Cerebellar nuclear complex (tissue), 1 donor: ENCODE measurements at places on chromosomes 1 and 21.

DNA sequence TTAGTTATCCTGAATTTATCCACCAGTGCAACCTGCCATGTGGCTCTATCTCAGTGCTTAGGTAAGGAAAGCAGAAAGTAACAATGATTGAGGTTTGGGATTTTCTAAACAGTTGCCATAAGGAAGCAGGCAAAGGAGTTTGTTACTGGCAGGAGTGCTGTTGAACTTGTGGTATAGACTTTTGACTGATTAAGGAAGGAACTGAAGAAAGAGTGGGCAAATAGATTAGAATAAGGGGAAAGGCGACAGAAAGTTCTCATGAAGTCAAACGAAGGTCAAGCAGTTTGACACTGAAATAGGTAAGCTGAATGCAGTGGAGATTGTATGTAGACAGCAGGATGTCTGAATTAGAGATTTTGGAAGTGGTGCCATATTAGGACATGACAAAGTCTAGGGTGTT lies 24.2 kb upstream of the CR2 start:
- DNase-seq = no peak

DNA sequence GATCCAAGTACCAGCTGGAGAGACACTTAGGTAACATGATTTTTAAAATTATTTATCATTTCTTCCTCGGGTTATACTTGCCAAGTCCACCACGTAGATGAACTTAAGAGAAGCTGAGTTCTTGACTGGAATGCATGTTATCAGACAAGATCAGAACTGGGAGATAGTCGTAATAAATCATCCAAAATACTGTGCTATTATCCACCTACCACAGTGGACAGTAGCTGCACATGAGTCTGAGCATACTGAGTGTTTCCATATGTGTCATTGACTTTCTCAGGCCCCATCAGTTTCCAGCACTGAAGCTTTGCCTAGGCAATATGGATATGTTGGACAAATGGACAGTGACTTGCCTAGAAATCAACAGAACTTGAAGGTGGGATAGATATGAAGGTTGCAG lies 77.9 kb upstream of the RRP15 start:
- no peak for DNase-seq

DNA sequence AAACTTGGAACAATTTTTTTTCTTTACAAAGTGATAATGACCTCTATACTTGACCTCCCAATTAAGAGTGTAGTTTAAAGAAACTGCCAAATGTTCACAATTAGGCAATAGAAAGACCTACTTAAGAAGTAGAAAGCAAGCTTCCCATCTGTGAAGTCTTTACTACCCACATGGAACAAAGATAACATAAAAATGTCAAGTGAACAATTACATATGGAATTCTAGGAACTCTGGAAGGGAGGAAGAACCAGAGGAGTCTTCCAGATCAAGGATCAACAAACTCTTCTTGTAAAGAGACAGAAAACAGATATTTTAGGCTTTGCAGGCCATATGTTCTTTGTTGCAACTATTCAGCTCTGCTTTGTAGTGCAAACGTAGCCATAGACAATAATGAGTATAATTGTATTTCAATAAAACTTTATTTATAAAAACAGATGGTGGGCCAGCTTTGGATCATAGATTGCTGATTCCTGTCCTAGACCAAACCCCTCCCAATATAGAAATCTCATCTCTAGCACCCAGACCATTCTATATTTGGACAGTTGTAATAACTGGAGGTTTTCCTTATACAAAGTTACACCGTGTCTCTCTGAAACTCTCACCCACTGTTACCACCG lies 68.4 kb upstream of the MAGI3 start:
- no peak for DNase-seq

DNA sequence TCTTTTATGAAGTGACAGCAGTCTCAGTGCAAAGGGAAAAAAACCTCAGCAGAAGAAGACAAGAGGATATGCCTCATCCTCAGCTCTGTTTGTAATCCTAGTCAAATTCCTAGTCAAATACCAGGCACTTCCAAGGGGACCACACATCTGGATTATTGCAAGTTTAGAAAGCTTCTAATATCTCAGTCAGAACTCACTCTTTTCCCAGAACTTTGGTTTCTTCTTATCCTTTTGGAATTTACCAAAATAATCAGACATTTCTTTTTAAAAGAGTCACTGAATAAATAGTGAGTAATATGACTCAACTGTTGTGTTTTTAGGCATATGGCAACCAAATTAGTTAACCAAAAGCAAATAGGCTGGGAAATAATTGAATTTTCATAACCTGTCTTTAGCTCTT lies 47.8 kb downstream of the PRRX1 start:
- DNase-seq = no peak

DNA sequence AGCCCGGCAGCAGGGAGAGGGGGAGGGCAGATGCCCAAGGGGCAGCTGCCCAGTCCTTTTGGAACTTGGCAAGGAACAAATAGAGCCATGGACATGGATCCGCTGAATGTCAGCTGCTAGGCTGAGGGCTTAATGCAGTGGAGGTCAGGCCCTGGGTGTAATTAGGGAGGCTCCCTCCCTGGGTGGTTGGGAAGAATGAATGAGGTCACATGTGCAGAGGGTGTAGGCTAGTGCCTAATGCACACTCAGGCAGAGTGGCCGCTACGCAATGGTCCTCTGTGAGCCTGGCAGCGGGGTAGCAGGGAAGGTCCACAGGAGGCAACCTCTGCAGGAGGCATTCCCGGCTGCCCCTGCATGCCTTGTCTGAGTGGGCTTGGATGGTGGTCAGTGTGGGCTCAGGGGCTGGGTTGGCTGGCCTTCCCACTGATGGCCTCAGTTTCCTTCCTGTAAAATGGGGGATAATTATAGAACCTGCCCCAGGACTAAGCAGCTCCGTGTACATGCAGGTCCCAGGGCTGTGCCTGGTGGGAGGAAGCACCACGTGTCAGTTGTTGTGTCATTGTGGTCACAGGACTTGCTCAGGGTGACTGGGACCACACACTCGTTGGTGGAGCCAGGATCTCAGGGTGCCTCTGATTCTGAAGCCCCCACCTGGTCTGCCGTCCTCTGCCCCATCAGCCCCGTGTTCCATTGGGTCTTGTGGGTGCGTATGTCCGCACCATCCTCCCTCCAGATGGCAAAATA lies 81.6 kb upstream of the ACTL8 start:
- no peak for DNase-seq

- DNase-seq = no peak
Observed at GRCh38 chr1:23809751-23810171, 9.2 kb upstream of the GALE start.

DNA sequence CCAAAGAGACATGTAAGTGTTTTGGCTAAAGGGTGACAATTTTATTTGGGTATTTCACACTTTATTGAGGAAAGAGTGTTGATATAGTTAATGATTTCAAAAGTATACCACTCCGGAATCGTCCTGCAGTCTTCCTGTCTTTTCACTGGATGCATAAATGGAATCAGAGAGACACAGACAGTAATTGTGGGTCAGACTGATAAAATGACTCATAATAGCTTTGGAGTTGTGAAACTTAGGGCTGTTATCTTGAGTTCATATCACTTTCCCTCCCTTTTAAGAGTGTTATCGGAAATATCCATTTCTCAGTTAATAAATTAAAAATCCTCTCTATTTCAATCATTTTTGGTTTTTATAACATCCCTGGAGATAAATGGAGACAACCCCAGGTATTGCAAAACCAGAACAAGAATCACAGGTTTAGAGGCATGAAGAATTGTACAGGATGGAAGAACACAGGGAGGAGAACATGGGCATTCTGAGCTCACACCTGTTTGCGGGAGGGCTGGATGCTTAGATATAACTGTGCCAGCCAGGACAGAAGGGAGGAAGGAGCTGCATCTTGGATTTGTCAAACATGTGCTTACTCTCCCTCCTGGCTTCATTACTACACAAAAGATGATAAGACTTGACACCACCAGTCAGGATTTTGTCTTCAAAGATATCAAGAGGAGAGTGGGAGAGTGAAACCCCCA lies 185.4 kb downstream of the LMO4 start:
- no peak for DNase-seq

DNA sequence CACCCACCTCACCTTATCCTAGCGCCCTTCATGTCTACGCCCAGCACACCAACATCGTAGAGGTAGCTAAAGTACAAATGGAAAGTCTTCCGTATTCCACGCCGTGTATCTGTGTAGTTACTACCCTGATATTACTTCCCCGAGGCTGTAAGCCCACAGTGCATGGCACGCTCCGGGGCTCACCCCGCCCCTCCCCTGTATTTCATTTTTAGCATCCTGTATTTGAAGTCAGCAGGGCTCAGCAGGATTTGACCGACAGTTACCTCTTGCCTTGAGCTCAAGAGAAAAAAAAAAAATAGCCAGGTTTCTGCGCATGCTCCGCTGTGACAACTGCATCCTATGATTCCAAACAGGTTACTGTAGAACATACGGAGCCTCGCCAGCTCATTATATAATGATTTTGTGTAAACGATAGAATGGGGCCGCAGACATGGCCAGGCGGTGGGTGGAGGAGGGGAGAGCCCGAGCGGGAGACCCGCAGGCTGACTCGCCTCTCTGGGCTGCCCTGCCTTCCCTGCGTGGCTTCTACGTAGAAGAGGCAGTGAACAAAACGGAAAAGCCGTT lies 1.3 kb downstream of the ABCG1 start:
- DNase-seq = peak; percentile 84

DNA sequence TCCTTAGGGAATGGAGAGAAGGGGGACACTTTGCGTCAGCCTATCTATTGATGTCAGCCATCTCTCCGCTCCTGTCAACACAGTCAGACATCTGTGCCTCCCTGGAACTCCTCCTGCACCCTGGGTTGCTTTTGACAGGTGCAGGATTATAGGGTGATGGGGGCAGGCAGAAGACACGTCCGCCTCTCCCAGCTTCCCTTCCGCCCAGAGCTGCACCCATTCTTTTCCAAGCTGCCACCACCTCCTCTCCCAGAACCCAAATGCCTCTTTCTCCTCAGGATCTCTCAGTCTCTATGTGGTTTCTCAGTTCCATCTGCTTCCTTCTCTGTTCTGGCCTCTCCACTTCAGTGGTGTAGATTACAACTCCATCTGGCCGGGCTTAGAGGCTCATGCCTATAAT lies 17.1 kb upstream of the KIF1B start:
- no peak for DNase-seq

- DNase-seq = no peak
Observed at GRCh38 chr21:19045876-19046275, 642.3 kb upstream of the TMPRSS15 start.

GRCh38 chr1:56200442-56200841 lies 378.9 kb downstream of the PLPP3 start:
- DNase-seq = no peak

DNA sequence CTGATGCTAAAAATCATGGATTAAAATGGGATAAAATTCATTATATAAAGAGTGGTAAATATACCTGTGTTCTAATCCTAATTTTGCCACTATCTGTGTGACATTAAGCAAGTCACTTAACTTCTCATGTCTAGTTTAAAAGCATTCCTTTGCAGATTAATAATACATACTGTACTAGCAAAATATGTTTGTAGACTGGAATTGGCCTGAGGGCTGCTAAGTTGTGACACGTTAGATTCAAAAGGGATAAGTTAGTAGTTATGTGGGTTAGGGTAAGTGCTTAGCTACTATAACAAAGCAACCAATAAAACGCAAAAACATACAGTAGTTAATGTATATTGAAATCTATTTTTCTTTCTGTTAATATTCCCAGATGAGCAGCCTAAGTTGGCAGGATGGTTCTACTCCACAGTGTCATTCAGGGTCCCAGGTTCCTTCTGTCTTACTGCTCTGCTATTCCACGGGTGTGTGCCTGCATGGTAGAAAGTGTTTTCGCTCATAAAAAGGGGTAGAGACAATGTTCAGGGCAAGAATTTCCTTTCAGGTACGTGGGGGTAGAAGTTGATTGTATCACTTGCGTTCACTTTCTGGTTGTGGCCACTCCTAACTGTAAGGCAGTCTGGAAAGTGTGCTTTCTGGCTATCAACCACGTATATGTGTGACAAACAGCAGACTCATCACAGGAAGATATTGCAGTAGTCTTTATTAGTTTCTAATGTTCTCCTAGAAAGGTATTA lies 239.8 kb downstream of the NFIA start:
- DNase-seq = no peak

DNA sequence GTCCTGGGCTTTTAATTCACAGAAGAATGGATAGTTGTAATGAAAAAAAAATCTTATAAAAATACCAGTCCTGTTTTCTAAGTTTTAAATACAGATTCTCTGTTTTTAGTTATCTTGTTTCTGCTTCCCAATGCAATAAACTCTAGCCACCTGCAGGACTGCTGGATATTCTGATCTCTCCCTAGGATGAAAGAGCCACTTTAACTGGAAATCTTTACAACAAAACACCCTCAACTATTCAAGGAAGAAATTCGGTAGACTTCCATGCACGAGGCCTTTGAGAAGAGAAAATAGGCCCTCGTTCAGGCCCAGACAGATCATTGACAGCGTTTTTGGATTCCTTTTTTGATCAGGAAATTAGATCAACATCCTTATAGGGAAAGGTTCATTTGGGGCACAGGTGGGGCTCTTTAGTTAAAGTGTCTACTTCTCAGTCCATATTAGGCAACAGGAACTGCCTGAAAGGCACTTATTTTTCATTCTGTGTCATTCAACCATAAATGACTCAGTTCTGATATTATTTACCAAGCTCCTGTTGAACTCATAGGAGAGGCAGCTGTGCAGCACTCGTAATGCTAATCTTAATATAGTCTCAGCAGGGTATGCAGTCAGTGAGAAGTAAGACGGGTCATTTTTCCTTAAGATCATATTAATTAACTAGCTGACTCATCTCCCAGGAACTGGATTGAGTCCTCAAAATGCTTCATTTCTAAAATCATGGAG lies 71.1 kb upstream of the ERRFI1 start:
- DNase-seq = no peak

DNA sequence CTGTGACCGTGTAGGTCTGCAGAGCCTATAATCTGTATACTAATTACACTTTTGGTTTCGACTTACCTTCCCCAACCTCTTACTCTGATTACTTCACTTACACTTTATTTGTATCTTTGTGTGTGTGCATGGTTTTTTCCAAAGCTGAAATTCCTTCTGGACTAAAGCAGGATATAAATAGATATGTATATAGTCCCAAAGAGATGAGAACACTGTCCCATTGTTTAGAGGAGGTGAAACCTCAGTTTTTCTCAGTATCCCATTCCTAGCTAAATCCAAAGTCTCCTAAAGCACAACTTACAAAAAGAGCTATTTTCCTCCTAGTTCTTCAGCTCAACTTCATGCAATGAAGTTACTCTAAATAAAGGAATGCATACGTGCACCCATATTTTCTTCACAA lies 442.2 kb downstream of the SMYD3 start:
- no peak for DNase-seq

DNA sequence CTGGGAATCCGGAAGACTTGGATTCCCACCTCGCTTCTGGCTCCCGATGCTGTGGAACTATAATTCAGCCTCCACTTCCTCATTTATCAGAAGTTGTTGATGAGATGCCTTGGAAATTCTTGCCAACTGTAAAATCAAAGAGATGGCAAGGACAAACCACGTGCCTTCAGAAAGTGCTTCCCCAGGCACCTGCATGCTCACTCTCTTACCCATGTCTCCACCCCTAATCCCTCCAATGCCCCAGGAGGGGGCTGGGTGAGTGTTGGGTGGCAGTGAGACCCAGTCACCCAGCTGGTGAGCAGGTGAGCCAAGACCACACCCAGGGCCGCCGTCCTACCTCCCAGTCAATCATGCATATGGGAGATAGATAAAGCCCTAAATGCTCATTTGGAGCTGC lies 160.8 kb downstream of the PSMG1 start:
- no peak for DNase-seq
